ENCODE measurements at places on chromosomes 1 and 21.

GRCh38 chr21:46099476-46099875 lies 1.6 kb downstream of the COL6A2 start:
- DNase-seq, result peak; percentile 10

- no peak for DNase-seq
Observed at GRCh38 chr1:56803561-56804156, 15.5 kb downstream of the FYB2 start.

GRCh38 chr1:172966844-172967540 lies 83.7 kb downstream of the TNFSF18 start:
- DNase-seq, result peak; percentile 5

DNA sequence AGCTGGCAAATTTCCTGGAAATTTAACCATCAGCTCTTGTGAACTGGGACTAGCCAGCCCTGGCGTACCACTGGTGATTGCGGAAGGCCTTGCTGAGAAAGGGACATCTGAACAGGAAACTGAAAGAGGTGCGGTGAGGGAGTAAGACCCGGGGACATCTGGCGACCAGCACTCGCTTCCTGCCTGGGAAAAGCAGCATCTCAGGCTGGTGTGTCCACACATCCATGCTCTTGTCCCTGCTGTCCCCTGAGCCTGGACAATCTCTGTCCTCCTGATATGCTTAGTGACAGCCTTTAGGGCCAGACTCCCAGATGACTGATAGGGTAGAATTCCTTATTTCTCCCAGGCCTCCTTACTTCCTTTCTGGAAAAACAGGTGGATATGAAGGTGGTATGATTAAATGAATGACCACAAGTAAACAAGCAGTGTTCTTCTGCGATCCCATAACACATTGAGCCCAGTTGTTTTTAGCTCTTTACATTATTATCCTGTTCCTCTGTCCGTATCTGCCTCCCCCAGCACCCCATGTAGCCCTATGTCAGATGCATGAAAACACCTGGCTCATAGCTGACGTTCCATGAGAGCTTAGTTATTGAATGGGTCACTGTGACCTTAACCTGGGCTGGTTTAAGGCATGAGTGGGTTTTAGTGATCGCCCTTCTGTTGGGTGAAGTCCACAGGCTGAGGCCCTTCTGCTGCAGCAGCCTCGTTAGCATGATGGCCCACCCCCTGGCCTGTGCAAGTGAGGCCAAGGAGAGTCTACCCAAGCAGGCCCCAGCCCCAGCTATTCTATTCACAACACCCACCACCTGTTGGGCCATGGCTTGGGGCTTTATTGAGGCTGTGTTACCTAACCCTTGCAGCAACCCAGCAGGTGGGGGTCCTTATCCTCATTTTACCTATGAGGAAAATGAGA lies 76.1 kb upstream of the GADD45A start:
- no peak for DNase-seq

GRCh38 chr1:76625886-76626678 lies 241.2 kb upstream of the ST6GALNAC5 start:
- DNase-seq, result no peak

- no peak for DNase-seq
Observed at GRCh38 chr1:193516755-193517388, 330.5 kb upstream of the B3GALT2 start.

DNA sequence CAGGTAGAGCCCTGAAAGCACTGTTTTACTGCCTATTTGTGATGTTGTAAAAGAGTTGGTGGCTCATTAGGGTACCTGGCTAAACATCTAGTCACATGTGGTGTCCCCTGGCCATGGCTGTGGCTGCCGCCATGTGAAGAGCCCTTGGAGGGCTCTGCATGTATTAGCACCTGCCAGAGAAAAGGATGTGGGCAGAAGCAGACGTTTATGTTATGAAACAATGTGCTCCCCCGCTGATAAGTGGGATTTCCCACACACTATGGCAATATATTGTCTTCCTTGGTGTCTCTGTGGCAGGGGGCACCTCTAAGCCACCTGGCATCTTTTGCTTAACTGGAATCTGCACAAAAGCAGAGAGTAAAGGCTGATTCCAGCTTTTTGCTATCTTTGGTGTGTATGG lies 9.6 kb downstream of the TENT5C start:
- no peak for DNase-seq

All from GM12891 (cell line).